Stimulated activated CD4-positive, alpha-beta T cell treated with anti-CD3 and anti-CD28 coated beads, TNF-alpha, amount 100 ng/mL, for 4 hours (primary cell): ENCODE measurements at places on chromosomes 2 and 18.

- no peak for DNase-seq
These were observed 243.5 kb upstream of the ZNF521 start for GRCh38 chr18:25595274-25596060.

GRCh38 chr2:22450831-22451230 is 934.1 kb upstream of the KLHL29 start:
- DNase-seq: no peak

- no peak for DNase-seq
These were observed 487.9 kb downstream of the STK39 start for GRCh38 chr2:167759531-167759930.

- DNase-seq: no peak
These were observed 908.3 kb upstream of the TMEFF2 start for GRCh38 chr2:193103064-193103463.
